ENCODE measurements at places on chromosomes 4 and X.
A peak's percentile ranks its signal among the peaks of the same experiment; 100 is the strongest.

DNA sequence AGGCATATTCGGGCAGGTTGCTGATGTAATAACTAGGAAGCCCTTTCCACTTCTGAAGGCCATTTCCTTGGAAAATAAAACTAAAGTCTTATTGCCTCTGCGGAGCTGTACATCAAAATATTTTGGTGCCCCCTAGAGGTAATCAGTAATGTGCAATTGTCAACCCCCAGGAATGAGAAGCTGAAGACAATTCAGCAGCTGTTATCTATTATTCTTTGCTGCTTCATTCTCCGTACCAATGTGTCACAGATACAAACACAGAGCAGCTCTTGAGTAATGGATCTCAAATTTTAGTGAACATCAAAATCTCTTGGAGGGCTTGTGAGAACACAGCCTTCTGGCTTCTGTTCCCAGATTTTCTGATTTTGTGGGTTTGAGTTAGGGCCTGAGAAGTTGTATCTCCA lies 3.5 kb upstream of the SLIT2 start:
- DNase-seq = peak; percentile 19

DNA sequence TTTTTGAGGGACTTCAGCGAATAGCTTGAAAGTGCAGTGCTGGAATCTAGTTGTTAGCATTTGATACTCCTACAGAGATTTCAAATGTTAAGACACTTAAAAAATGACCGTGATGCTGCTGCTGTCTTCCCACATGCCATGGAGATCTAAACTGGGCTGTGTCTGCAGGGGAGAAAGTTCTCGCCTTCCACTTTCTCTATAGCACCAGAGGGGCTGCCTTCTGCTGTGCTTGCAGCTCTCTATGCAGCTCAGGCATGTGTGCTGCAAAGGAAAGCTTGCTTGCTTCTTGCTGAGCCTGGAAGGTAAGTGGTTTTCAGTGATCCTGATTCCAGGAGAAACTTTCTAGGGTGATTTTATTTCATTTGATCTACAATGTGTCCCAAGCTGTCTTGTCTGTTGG lies 137.8 kb downstream of the SOWAHB start:
- no peak for DNase-seq

DNA sequence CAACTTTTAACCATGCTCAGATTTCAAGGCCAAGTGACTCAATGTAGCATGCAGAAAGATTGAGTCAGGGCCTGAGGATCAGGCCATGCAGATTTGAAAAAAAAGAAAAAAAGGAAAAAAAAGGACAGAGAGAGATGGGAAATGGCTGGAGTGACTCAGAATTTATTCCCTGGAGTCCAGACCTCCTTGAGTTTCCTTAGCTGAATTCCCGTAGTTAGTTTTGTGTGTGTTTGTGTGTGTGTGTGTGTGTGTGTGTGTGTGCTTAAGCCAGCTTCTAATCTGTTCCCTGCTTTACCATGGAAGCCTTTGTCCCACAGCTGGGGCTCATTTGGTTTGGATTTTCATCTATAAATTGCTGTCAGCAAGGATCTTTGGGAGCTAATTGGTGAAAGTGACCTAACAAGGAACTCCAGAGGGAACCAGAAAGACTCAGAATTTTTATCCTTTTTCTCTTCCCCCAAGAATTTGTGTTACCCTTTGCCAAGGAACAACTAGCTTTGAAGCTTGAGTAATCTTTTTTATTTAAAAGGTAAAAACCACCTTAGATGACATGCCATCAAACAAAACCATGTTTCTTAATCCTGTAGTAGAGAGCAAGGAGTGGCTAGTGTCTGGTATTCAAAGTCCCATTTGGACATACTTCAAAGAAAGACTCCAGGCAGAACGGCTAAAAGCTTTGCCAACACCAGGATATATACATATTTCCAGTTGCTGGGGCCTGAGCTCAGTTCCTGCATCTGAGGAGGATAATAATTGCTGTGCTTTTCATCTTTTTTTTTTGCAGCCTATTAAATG lies 109.0 kb upstream of the DDIT4L start:
- no peak for DNase-seq

- DNase-seq = peak; percentile 40
Measured at GRCh38 chr4:141636771-141637460, 533 bp downstream of the IL15 start.

DNA sequence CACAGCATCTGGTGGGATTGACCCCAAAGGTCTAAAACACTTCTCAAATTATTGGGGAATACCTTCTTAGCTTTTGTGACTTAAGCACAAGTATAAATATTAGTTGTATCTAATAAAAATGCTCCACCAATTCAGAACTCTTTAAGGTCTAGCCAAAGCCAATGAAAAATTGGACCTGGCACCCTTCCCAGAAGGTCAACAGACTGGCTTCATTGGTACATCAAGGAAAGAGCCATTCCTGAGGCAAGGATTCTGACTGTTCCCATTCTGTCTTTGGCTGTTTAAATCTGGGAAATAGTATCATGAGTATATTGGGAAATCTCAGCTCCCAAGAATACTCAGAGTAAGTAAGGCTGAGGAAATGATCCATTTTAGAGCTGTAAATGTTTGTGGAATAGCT lies 153.0 kb upstream of the TRPC5 start:
- DNase-seq = no peak

DNA sequence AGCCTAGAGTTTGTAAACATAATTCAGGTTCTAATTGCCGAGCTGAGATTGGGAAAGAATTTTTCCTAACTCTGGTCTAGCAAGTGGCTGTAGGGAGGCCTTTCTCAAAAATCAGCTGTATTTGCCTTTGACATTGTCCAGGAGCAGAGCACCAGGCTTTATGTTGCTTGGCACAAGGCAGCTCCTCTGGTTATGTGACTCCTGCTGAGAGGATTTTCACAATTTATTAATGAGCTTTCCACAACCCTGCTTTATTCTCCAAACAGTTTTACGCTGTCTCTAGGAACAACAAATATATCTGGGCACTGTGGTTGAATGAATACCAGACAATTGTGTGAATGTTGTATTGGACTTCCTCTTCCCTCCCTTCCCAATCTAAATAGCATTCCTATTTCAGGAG lies 14.9 kb downstream of the LSM6 start:
- no peak for DNase-seq

DNA sequence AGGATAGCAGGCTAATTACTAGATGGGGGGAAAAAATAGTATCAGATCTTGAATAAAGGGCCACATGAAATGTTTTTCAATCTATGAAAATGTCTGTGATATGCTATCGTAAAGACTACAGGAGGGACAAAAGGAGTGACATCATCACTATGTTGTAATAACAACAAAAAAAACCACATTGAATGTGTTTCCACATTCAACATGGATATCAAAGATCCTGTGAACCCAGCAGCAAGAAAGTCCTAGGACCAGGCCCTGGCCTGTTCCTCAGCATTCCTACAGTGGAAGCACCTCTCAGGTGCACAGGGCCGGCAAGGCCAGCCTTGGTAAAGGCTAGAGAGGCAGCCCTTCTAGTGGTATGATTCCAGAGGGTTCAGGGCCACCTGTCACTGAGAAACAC lies 118.3 kb downstream of the RELL1 start:
- no peak for DNase-seq
